Body of pancreas (tissue), 4 donors: ENCODE measurements at places on chromosomes 11 and 22.

DNA sequence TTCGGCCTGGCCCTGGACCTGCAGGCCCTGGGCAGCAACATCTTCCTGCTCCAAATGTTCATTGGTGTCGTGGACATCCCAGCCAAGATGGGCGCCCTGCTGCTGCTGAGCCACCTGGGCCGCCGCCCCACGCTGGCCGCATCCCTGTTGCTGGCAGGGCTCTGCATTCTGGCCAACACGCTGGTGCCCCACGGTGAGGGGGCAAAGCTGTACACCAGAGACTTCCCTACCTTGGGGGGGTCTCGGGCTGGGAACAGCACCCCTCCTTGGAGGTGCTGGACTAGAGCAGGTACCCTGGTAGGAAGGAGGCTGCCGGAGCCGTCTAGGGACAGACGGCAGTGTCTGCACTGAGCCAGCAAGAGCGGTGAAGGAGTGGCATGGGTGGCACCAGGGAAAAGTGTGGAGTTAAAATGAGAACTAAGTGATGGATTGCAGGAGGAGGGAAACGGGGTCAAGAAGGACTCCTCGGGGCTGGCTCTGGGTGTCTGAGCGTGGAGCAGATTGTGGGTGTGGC lies 8.7 kb downstream of the SLC22A12 start:
- DNase-seq: no peak

DNA sequence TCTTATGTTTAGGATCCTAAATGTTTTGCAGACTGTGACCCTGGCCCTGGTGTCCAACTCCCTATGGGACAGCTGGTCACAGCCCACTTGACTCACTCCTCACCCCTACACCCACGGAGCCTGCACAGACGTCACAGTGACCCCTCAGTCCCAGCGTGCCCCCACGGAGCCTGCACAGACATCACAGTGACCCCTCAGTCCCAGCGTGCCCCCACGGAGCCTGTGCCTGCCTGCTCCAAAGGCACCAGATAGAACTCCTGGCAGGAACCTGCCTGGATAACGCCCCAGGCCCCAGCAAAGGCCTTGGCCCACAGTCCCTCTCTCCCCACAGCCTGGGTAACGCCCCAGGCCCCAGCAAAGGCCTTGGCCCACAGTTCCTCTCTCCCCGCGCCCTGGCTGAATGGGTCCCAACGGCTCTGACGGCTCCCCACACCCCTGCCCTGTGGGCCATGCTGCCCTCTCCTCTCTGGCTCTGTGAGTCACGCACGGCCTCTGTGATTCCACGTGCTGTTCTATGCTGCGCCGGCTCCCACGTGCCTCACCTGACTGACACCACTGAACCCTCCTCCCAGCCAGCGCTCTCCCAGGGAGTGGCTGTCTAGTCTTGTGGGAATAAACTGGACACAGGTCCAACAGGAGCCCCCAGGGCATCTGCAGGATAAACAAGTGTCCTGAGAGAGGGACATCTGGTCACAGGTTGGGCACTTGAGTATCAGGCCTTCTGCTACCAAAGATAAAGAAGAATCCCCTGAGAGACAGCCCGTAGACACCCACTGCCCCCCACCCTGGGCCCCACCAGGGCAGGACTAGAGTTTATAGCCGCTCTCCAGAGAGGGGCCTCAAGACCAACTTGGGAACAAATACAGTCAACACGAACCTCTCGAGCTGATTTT lies 250.3 kb downstream of the BRD1 start:
- DNase-seq: no peak

GRCh38 chr11:59137190-59137589 lies 5.5 kb upstream of the FAM111A start:
- no peak for DNase-seq

- no peak for DNase-seq
Observed at GRCh38 chr11:132301900-132302299, 931.5 kb downstream of the NTM start.

- DNase-seq: no peak
Observed at GRCh38 chr22:48578138-48579042, 1249.3 kb downstream of the BRD1 start.

DNA sequence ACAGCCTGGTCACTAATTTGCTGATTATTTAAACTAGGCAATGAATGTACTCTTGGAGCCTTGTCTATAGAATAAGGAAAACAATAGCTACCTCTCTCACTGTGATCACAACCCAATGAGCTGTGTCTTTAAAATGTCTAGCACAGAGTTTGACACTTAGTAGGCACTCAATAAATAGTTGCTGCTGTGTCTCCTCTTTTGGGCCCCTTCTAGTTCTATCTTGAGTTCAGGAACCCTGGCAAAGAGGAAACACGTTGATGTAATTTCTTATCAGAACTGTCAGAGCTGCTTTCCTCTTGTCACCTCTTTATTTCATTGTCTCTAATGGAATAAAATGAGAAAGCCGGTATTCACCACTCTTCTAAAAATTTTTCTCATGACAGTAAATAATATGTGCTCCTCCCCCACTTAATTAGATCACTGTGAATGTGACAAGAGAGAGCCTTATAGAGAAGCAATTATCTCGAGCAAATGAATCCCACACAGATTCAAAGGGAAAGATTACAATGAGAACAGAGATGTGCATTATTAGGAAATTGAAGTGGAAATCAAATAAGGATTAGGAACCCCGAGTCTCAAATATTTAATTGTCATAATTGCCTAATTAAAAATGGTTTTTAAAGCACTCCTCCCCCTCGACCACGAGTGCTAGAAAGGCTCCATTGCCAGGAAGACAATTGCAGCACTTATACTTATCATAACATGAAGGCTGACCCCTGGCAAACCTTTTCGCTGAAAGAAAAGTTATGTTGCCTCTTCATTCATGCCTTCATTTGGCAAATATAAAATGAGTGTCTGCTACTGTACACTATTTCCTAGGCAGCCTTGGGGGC lies 175.0 kb upstream of the BDNF start:
- DNase-seq: no peak

GRCh38 chr11:86949995-86950660 lies 5.1 kb downstream of the FZD4 start:
- DNase-seq: no peak

DNA sequence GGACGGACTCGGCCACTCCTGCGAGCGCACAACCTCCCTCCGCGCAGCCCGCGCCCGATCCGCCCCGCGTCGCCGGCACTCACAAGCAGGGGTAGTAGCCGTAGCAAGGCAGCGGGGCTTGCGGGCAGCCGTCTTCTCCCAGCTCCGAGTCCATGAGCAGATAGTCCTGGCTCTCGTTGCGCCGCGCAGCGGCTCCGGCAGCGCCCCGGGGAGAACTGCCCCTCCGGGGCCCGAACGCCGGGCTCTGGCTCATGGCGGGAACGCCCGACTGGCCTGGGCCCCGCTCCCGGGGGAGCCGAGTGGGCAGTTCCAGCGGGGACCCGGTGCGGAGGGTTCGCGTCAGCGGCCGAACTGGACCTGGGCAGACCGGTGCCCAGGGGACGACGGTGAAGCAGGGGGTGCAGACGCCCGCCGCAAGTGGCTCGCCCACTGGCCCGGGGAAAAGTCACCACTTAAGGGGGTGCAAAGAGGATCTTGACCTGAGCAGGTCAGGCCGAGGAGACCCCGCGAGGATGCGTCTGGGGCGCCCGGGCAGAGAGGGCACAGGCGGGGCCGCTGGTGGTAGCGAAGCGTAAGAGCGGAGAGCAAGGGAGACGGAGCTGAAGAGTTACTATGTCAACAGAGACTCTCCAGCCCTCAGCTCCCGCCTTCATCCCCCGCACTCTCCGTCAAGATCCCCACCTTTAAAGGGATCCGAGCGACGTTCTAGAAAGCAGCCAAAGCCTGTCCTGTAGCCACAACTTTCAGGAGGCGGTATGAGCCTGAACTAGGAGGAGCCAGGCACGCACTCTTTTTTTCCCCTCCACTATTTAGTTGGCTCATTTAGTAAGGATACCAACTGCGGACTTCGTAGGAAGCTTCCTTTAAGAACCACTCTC lies at the start of gene TRPC6:
TRPC6 (minus strand) TSS at position 757 of the 878 bp plus-strand sequence; CDS start at position 253, 504 bp downstream.
- DNase-seq: peak; percentile 24

GRCh38 chr22:37657590-37658132 lies 862 bp upstream of the PDXP start:
- no peak for DNase-seq
